Fibroblast of lung (primary cell): ENCODE measurements at places on chromosomes 6 and 20. TPM values are rescaled to one million over a fixed set of nuclear protein-coding genes. Genes with fewer than 3 reads are reported as not detected.

THBD gene
- total RNA-seq, result 1.5 and 8.4 TPM in 2 replicates

DNA sequence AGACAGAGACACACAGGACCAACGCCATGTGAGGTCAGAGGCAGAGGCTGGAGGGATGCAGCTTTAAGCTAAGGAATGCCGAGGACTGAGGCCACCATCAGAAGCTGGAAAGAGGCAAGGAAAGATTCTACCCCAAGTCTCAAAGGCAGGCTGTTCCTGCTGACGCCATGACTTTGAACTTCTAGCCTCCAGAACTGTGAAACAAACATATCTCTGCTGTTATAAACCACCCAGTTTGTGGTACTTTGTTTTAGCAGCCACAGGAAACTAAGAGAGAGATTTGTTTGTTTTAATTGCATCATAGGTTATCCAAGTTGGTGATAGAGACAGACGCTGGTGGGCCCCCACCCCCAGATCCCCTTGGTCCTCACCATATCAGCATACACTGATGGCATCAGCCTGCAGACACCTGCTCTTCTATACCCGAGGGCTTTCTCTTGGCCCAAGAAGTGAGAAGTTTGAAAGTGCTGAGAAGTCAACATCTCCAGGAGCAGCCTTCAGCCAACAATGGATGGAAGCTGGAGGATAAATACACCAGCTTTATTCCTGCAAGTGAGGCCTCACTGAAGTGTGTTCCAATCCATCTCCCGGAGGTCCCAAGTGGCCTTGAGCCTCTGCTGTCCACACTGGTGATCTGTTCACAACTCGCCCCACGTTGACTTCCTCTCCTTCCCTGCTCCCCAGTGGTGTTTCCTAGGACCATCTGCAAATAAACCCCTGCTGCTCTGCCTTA is 154.7 kb downstream of the BTBD3 start:
- no peak for DNase-seq

DNA sequence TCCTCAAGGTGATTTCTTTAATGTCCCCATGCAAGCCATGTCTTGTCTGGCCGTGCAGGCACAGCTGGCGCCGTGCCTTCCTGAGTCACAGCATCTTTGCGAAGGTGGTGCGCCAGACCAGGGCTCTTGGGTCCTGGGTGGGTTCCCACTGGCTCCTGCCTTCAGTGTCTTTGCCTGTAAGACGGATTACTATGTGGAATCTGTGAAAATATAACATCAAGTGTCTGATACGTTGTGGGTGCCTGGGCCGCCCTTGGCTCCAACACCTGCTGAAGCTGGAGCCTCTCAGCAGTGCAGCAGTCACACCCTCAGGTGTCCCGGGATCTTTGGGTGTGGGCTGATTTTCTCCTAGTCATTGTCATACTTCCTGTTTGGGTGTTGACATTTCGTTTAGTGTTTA is 3.2 kb downstream of the OSBPL2 start:
- no peak for DNase-seq

MICB gene
- 6.2 and 17.2 TPM in 2 replicates for total RNA-seq

XKR7 gene
- total RNA-seq, result not detected in 2 replicates

ASIP gene
- not detected in 2 replicates for total RNA-seq

DNA sequence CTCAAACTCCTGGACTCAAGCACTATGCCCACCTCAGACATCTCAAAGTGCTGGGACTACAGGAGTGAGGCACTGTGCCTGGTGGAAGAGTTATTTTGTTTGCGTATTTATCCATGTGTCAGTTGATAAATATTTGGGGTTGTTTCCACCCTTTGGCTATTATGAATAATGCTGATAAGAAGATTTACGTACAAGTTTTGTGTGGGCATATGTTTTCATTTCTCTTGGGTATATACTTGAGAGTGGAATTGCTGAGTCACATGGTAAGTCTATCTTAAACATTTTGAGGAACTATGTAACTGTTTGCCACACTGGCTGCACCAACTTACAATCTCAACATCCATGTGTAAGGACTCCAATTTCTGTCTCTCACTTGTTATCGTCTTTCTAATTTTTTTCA is 200.3 kb downstream of the RNGTT start:
- peak; percentile 29 for DNase-seq

TTLL9 gene
- not detected in 2 replicates for total RNA-seq

GRCh38 chr6:3321875-3322274 is 63.1 kb downstream of the PSMG4 start:
- no peak for DNase-seq
